ENCODE measurements at places on chromosomes 3 and 15.

- no peak for ATAC-seq
Observed at GRCh38 chr3:24027946-24028345, 82.9 kb downstream of the NR1D2 start.

GRCh38 chr3:117443014-117443413 is 733.4 kb downstream of the TUSC7 start:
- ATAC-seq = no peak

DNA sequence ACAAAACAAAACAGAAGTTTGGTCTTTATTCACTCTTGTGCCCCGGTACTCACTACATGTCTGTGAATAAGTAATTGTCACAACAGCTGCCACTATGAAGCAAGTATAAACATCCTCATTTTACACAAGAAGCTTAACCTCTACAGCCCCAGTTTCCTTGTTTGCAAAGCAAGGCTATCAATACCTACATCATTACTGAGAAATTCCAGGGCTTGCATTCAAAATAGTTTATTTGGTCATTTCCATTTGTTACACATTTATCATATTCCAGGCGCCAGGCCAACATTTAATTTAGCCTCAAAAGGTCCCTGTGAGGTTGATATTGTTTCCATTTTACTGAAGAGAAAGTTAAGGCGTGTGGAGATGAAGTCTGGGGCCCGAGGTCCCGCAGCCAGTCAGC is 161.4 kb upstream of the LRTM1 start:
- no peak for ATAC-seq

GRCh38 chr15:40543631-40544294 is 21.1 kb downstream of the CCDC32 start:
- peak; percentile 26 for ATAC-seq

- ATAC-seq = no peak
Observed at GRCh38 chr3:42746455-42747450, 26.3 kb downstream of the CCDC13 start.

GRCh38 chr3:187841560-187841959 is 96.3 kb upstream of the BCL6 start:
- ATAC-seq = peak; percentile 95

GRCh38 chr3:71997066-71997653 is 212.2 kb upstream of the PROK2 start:
- ATAC-seq = no peak

GRCh38 chr3:73568371-73568862 is 56.3 kb downstream of the PDZRN3 start:
- no peak for ATAC-seq

- ATAC-seq = no peak
Observed at GRCh38 chr3:55923207-55923606, 436.1 kb upstream of the WNT5A start.

GRCh38 chr3:30754426-30754825 is 140.0 kb downstream of the GADL1 start:
- no peak for ATAC-seq

- no peak for ATAC-seq
Observed at GRCh38 chr3:11323813-11324212, 51.6 kb downstream of the ATG7 start.

DNA sequence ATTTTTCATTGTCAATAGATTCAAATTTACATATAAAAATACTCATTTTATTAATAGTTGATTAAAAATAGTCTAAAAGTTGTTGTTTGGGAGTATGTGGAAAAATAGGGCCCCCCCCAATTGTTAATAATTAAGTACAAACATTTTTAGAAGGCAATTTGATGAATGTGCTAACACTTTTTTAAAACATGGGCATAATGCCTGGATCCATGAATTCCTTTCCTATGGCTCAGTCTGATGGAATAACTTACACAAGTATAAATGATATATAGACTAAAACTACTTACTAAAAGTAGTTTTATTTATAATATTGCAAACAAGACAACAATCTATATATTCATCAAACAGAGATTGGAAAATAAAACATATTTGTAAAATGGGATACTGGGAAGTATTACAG is 247.2 kb upstream of the LRRN1 start:
- ATAC-seq = no peak

GRCh38 chr3:35675621-35676020 is 36.3 kb downstream of the ARPP21 start:
- no peak for ATAC-seq

DNA sequence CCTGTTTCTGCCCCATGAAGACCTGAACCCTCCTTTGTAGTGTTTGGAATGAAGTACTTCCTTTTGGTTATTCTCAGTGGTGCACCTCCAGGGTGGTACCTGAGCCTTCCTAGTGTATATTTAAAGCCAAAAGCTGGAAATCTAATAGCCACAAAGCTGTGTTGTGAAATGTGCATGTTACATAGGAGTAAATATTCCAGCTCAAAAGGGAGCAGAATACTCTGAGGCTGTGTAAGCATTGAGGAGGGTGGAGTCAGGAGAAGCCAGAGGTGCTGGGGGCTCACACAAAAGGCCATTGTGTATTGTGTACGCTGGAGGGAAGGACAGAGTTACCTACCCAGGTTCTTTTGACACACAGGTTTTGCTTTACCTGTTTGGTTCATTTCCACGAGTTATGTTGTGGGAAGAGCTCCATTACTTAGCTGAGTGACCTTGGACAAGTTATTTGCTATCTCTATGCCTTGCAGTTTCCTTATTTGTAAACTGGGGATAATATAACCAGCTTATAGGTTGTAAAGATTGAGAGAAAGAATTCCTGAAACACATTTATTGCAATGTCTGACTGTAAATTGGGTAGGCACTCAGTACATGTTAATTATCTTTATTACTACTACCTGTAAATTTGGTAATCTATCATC is 24.7 kb downstream of the GPR171 start:
- no peak for ATAC-seq

DNA sequence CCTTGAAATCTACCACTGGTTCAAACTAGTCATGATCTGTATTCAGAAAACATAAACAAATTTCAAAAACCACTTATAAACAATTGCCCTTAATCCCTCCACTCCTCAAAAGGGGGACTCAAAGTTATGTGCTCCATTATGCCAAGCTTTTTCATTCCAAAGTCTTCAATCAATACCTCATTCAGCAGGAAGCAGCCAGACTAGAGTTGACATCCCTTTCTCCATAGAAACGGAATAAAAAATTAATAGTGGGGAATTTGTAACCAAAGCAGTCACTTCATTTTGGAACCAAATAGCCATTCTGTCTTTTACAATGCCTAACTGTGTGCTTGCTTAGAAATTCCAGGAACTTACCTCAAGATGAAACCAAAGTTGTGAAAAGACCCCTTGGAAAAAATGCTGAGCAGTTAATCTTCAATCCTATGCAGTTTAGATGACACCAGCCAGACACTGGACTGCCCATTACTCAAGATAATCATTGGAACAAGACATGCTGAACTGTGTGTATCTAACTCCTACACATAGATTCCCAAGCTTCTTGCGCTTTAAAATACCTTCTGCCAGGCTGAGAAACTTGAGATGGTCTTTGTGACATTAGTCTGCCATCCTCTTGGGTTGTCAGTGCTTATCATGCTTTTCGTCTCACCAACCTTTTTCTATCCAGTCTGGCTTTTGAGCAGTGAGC is 406.2 kb downstream of the PLOD2 start:
- no peak for ATAC-seq

- ATAC-seq = no peak
Observed at GRCh38 chr3:72982609-72983366, 13.8 kb upstream of the PPP4R2 start.

DNA sequence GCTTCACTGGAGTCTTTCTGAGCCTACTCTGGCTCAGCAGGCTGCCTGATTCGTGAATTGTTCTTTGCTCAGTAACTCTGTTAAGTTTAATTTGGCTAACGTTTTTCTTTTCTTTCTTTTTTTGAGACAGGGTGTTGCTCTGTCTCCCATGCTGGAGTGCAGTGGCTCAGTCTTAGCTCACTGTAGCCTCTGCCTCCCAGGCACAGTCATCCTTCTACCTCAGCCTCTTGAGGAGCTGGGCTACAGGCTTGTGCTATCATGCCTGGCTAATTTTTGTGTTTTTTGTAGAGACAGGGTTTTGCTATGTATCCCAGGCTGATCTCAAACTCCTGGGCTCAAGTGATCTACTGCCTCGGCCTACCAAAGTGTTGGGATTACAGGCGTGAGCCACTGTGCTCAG is 165.0 kb downstream of the PEX5L start:
- ATAC-seq = no peak

DNA sequence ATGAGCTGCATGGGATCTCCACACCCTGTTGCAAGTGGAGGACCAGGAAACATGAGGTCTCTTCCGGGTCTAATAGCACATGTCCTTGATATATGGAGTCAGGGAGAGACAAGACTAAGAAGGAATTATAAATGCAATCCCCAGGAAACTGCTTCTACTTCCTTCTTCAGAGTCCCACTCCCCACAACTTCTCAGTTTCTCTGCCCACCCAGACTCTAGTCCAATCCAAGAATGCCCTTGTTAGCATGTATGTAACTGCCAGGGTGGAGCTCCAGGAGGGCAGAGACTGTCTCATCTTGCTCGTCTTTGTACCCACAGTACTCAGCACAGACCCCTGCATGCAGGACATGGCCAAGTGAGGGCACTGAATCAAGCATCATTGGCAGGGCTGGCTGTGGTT is 8.3 kb downstream of the DAPK2 start:
- ATAC-seq = no peak

- no peak for ATAC-seq
Observed at GRCh38 chr15:81284256-81285031, 39.5 kb downstream of the STARD5 start.

GRCh38 chr15:37246856-37247255 is 146.5 kb upstream of the MEIS2 start:
- ATAC-seq = no peak

- no peak for ATAC-seq
Observed at GRCh38 chr3:85977615-85978338, 1013.2 kb downstream of the VGLL3 start.

GRCh38 chr15:71219645-71220044 is 104.4 kb downstream of the THSD4 start:
- ATAC-seq = peak; percentile 70

- no peak for ATAC-seq
Observed at GRCh38 chr15:75126864-75127580, 74.7 kb upstream of the C15orf39 start.

- no peak for ATAC-seq
Observed at GRCh38 chr15:70530906-70531305, 232.5 kb downstream of the UACA start.

GRCh38 chr3:9074079-9074478 is 110.8 kb upstream of the RAD18 start:
- no peak for ATAC-seq

DNA sequence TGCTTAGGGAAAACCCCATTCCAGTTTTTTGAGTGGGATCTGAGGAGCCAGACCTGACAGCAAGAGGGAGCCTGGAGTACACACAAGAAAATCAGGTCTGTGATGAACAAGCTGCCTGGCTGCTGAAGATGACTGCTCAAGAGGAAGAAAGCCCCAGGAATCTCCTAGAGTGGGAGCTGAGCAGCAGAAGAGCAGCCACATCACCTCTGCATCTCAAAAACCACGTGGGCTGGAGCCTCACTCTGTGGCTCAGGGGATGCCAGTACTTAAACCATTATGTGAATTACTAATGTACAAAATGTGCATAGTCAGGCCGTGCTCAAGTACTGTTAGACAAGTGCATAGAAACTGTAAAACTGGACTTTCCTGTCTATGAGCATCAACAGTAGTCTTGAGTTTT is 52.4 kb downstream of the SLC9A9 start:
- ATAC-seq = peak; percentile 99

GRCh38 chr3:101146946-101147345 is 153.7 kb upstream of the ABI3BP start:
- ATAC-seq = no peak

- no peak for ATAC-seq
Observed at GRCh38 chr3:129727707-129728106, 121.2 kb upstream of the PLXND1 start.

- no peak for ATAC-seq
Observed at GRCh38 chr3:11339541-11339940, 67.3 kb downstream of the ATG7 start.

DNA sequence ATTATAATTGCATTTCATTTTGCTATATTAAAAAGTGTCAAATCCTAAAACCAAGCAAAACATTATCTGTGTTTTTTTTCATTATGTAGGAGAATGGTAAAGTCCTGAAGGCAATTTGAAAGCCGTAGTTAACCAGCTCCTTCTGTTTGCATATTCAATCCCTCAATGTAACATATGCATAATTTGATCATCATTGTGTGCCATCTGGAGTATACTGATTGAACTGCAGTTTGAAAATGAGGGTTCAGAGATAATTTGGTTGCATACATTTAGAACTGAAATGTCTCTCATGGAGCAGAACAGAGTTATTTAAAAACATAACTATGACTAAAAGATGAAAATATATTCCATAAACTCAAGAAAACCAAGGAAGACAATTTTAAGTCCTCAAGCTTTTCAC is 518.6 kb downstream of the GBE1 start:
- no peak for ATAC-seq

DNA sequence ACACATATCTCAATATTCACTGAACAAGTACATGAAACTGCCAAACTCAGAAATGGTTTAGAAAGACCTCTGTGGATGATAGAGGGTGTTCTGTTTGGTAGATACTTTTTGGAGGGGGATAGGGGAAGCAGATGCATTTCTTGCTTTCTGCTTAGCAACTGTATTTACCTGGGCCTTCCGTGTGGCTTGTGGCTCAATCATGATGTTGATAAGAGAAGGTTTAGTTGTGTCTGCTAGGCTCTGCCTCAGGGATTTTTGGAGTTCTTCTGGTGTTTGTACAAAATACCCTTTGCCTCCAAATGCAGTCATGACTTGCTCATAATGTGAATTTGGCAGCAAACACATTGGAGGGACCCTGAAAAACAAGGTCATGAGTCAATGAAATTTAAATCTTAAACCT is 38.2 kb downstream of the HACL1 start:
- ATAC-seq = no peak

DNA sequence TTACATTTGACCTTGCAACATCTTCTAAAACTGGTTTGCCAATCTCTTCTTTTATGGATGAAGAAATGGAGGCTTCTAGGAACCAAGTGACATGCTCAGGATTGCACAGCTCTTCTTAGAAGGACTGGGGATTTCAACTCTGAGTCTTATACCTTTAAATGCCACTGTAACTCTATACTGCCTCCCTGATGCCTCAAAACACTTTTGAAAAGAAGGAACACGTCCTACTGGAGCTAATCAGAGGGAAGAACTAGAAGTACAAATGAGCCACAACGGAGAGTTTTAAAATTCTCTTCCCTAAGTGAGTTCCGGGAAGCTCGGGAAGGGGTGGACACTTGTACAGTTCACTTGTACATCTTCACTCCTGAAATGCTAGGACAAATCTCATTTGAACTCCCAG is 949 bp upstream of the MITF start:
- ATAC-seq = no peak

Data from esophagus mucosa (tissue), 1 donor.